ENCODE measurements at places on chromosomes 1 and 21.
A peak's percentile ranks its signal among the peaks of the same experiment; 100 is the strongest.

DNA sequence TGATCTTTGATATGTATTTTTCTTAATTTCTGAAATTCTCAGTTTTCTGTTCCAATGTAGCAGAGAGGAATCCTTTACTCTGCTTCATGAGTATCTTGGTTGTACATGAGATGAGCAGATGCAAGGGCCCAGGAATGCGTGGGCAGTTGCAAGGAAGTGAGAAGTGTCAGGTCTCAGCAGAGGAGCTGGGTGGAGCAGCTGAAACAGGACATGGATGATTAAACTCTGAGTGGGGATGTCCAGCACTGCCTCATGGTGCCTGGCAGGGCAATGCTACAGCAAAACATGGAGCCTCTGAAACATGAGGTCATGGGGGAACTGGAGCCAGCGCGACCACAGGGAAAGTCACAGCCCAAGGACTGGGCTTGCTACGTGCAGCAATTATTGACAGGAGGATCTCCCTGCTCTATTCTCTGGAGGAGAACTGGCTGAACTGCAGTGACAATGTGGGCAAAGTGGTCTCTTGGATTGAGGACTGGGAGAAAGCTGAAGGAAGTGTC is 48.4 kb downstream of the COLGALT2 start:
- DNase-seq = no peak

- DNase-seq = no peak
Measured at GRCh38 chr1:85085417-85085816, 37.1 kb upstream of the MCOLN3 start.

GRCh38 chr1:63630666-63631065 is 37.5 kb downstream of the PGM1 start:
- no peak for DNase-seq

DNA sequence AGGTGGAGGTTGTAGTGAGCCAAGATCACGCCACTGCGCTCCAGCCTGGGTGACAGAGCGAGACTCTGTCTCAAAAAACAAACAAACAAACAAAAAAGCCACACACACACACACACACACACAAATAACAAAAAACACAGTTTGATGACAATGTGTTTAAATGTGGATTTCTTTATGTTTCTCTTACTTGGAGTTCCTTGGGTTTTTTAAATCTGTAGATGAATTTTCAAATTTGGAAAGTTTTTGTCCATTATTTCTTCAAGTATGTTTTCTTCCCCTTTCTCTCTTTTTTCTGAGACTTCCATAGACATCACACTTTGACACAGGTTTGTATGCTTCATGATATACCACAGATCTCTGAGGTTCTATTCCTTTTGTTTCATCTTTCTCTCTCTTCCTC is 12.1 kb upstream of the PPIE start:
- DNase-seq = no peak

DNA sequence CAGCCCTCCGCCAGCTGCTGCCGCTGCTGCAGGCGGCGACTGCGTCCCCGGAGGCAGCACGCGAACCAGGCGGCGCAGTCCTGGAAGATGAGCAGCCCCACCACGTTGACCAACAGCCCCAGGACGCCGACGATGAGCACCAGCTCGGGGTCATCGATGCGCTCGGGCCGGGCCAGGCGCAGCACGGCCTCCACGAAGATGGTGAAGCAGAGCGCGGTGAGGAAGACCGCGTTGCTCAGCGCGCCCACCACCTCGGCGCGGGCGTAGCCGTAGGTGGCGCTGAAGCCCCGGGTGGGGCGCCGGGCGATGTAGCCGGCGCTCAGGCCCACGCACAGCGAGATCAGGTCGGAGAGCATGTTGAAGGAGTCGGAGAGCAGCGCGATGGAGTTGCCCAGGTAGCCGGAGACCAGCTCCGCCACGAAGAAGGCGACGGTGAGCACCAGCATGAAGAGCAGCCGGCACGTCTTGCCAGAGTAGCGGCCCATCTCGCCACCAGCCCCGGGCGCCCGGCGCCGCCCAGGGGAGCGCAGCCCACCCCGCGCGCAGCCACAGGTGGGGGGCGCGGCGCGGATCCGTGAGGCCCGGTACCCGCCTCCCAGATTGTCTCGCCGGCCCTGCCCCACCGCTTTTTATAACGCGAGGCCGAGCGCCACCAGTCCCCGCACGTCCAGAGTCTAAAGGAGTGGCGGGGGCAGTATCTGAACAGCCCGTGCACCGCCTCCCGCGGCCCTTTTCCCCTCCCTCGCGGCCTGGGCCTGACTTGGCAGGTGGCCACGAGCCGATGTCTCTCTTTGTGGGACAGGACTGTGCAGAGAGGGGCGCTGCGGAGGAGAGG is at the start of gene SLC30A10:
Gene SLC30A10 (minus strand): TSS at position 602 of the 835 bp plus-strand sequence. CDS start 117 bp downstream, at position 485.
- DNase-seq = peak; percentile 38

GRCh38 chr1:232207073-232207866 is 422.7 kb downstream of the SIPA1L2 start:
- no peak for DNase-seq

GRCh38 chr1:87647430-87648177 is 318.9 kb downstream of the LMO4 start:
- no peak for DNase-seq

DNA sequence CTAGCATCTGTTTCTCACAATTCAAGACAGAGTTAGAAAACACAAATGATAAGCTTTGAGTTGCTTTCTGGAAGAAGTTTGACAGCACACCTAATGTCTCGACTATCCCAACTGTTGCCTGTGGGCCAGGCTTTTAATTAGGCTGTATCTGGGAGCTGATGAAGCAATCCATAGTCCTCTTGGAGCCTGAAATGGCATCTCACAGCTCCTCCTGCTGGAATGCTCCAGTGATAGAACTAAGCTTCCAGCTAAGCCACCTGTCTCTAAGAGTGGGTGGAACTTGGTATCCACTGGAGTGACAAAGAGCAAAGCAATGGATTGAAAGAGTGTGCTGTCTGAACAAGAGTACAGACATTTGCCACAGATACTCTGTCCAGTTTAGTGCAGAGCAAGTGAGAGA is 605.3 kb upstream of the NR5A2 start:
- DNase-seq = no peak

DNA sequence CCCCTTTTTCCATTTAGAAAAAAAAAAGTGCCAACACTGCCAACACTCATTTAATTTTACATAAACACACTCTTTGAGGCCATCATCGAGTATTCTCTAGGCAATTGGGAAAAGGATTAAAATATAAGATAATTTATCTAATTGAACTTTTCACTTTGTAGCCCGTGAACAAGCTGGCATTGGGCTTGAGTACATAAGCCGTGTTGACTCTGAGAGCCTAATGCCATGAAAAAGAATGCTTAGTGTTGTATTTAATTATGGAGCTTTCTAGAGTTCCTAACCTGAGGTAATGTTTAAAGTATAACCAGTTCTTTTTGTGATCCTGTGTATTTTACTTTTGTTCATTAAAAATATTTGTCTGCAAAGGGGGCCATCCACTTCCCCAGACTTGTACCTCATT is 193.8 kb downstream of the LYPLAL1 start:
- DNase-seq = no peak

GRCh38 chr1:23799570-23800399 is 769 bp downstream of the GALE start:
- peak; percentile 71 for DNase-seq

DNA sequence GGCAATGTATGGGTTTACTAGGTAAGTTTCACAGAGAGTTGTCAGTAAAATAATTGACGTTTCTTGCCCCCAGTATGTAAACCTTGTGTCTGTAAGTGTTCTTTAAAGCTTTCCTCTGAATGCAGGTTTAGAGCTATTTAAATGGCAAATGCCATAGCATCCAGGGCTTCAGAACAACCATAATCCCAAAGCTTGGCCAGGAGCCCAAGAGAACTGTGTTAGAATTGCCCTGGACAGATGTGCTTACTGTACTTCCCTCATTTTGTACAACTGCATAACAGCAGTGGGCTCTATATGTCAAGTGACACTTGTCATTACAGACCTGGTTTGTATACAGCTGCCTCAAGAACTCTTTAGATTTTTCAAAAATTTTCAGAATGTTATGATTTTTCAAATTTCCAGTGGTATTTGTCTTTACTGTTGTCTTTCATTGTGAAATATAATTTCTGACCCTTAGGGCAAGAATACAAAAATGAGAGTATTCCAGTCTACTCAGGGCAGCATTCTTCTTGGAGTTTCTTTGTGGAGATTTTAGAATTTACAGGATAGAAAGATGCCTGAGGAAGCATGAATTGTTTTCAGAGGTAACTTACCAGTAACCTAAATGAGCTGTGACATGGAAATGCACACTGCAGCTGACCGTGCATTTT is 136.9 kb upstream of the L1TD1 start:
- DNase-seq = no peak

DNA sequence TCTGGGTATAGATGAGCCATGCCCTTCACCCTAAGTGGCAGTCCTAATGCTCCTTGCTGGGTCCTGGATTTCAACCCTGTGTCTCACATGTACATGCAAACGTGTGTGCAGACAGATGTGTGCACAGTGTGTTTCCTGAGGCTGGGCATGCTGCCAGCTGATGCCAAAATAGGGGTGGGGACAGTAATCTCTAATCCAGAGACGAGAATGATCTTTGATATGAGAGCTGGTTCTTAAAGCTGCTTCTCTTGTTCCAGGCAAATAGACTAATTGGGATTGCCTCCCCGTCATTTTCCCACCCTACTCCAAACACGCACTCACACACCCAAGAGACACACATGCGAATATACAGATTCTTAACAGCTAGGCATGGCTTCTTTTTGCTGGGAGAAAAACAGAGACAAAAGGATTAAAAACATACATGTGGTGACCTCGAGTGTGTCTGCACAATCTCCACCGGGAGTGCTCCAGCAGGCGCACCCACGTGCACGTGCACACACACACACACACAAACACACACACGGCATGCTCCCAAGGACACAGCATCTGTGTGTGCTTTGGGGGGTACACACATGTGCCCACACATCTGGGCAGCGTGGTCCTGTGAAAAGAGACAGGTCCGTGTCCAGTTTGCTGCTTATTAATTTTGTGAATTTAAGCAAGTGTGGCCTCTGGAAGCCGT is 102.1 kb upstream of the ZBTB40 start:
- no peak for DNase-seq

- no peak for DNase-seq
Measured at GRCh38 chr1:153509729-153510354, 25.9 kb downstream of the S100A6 start.

- DNase-seq = no peak
Measured at GRCh38 chr1:205020466-205020865, 22.5 kb upstream of the CNTN2 start.

- no peak for DNase-seq
Measured at GRCh38 chr1:27961646-27962221, 2.0 kb downstream of the XKR8 start.

GRCh38 chr1:54800899-54801759 is at the start of gene TTC22:
TTC22 (minus strand) TSS chr1:54801323; CDS start chr1:54801163, 160 bp downstream.
- peak; percentile 85 for DNase-seq

- no peak for DNase-seq
Measured at GRCh38 chr1:236204039-236204438, 61.7 kb downstream of the GPR137B start.

- no peak for DNase-seq
Measured at GRCh38 chr1:68338081-68338480, 105.8 kb upstream of the WLS start.

- no peak for DNase-seq
Measured at GRCh38 chr1:161940866-161941591, 82.6 kb downstream of the OLFML2B start.

- DNase-seq = no peak
Measured at GRCh38 chr21:46191686-46192575, 7.7 kb upstream of the SPATC1L start.

DNA sequence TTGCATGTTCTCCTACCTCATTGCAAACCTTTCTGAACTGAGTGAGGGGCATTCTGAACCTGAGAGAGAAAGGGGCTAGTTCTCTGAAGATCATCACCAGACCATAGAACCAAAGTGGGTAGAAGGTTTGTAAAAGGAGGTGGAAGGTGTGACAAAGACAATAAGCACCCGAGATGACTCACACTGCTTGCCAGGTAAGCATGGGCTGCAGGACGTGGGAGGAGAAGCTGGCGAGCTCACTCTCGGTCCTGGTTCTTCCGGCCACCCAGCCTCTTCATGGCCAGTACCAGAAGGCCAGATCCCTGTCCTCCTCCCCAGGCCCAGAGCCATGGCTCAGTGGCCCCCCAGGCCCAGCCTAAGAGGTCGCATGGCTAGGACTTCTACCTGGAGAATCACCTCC is 128.3 kb downstream of the TMEM53 start:
- no peak for DNase-seq

- DNase-seq = peak; percentile 63
Measured at GRCh38 chr1:27144049-27144748, 10.7 kb downstream of the SLC9A1 start.

- no peak for DNase-seq
Measured at GRCh38 chr1:233102341-233102740, 151.9 kb downstream of the NTPCR start.

- no peak for DNase-seq
Measured at GRCh38 chr1:86938855-86939254, 24.4 kb downstream of the HS2ST1 start.

GRCh38 chr1:174358786-174359453 is 88.8 kb upstream of the GPR52 start:
- no peak for DNase-seq

DNA sequence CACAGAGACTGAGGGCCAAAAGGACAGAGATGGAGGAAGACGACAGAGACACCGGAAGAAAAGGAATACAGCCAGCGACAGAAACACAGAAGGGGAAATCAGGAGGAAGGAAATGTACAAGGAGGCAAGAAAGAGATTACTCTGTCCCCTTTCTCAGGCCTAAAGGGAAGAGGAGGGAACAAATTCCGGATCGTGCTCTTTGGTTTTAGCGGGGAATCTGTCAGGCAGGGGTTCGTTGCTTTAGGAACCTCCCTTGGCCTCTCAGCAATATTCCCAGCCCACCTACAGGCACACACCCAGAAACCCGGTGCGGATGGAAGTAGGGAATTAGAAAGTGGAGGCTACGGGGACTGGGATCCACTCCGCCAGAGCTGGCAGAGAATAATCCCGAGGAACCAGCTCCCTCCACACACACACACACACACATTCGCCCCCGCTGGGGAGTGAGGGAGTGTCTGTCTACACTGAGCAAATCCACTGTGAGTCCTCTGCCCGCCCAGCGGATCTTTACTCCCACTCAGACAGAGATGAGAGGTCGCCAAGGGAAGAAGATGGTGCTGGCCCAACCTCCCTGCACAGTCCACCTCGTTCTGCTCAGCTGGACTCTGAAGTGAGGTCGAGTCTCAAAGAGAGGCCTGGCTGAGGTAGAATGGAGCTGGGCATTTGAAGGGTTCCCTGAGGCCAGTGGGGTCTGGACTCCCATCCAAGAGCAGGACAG is 5.7 kb downstream of the TAL1 start:
- DNase-seq = no peak

GRCh38 chr1:84538599-84538998 is 32.2 kb upstream of the GNG5 start:
- no peak for DNase-seq

- peak; percentile 66 for DNase-seq
Measured at GRCh38 chr1:16212251-16212961, at the start of gene ARHGEF19. ARHGEF19 (minus strand) TSS chr1:16212652; CDS start chr1:16209054, 3,598 bp downstream.
